A172 (cell line): ENCODE measurements at places on chromosomes 3 and 15. TPM values are rescaled to one million over a fixed set of nuclear protein-coding genes. Genes with fewer than 3 reads are reported as not detected.

GRCh38 chr3:46524832-46525231, 27.1 kb downstream of the RTP3 start:
- DNase-seq, result no peak

Gene IFT122
- 21.5 and 22.3 TPM in 2 replicates for total RNA-seq

- no peak for DNase-seq
Observed at GRCh38 chr15:40889112-40889511, 5.1 kb upstream of the VPS18 start.

Gene GOLGA6L26
- total RNA-seq, result not detected in 2 replicates

Gene CRABP1
- not detected in 2 replicates for total RNA-seq

- DNase-seq, result no peak
Observed at GRCh38 chr3:21398461-21398860, 352.5 kb downstream of the ZNF385D start.

DNA sequence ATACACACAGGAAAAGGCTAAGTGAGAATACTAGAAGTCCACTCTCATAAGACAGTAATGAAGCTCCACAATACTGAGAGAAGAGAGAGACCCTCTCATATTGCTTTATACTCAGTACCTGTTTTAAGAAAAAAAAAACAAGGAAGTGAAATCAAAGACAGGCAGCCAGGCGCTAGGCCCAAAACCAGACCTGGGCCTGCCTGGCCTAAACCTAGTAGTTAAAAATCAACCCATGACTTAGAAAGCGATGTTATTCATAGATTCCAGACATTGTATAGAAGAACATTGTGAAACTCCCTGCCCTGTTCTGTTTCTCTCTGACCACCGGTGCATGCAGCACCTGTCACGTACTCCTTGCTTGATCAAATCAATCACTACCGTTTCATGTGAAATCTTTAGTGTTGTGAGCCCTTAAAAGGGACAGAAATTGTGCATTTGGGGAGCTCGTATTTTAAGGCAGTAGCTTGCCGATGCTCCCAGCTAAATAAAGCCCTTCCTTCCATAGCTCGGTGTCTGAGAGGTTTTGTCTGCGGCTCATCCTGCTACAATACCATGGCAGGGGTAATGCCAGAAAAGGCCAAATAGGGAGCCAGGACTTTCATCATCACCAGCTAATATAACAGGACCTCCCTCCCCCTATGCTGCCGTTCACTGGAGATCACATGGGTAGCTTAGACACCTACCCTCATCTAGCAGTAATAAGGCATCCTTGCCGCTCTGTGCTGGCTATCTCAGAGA, 1294.1 kb downstream of the NSUN3 start:
- no peak for DNase-seq

DNA sequence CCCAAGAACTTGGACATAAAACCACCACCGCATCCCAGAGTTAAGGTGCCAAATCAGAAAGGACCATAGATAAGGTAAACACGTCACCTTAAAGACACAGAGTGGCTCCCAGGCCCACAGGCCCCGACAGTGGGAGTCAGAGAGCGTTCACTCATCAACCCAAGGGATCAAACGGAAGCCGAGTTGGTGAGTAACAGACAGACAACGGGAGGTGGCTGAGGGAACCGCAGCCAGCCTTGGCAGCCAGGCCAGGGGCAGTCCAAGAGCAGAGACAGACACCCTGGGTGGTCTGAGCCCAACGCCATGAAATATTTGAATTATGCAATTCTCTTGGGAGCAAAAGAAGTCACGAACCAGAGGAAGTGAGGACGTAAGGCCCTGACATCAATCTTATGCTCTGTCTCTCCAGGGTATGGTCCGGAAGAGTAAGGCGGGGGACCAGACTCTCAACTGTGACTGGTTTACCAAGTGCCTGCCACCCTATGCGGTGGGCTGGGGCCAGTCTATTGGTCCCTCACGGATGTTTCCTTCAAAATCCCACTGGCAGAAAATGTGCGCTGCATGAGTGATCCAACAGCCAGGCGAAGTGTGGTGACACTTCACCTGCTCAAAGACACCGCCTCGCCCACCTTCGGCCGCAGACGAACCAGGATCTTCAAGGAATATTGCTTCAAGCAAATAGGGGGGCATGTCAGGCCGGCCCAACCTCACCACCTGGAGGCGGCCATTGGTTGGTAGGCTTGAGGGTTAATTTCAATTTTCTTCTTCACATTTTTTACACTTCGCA, 34.3 kb downstream of the TMEM44 start:
- DNase-seq, result peak; percentile 98

DNA sequence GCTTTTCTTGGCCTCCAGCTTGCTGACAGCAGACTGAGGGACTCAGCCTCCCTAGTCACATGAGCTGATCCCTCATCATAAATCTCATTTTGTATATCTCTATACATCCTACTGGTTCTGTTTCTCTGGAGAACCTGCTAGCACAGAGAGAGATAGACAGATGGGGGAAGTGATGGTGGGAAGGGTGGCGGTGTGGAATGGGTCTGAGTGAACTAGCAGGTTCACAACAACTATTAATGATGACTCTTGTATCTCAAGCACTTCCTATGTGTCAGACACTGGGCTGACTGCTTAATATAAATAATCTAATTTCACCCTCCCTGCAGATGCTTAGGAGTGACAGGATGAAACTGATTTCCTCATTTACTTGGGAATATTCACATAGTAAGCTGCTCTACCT, 106.9 kb upstream of the TLE3 start:
- no peak for DNase-seq

Gene SAXO2
- 1.1 and 2.5 TPM in 2 replicates for total RNA-seq

DNA sequence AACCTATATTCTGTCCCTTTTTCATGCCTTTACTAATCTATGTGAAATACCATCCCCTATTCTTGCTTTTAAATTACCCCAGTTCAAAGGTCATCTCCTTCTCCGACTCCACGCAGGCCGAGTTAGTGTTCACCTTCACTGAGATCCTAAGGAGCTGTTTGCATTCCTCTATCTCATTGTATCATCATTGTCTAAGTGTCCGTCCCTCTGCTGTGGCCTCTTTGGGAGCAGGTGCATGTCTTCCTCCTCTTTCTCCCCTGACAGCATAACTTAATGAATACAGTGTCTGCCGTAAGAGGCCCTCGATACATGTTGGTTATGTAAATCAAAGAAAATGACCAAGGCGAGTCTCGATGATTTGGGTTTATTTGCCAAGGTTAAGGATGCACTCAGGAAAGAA, 4.9 kb upstream of the PPP1R2 start:
- no peak for DNase-seq

DNA sequence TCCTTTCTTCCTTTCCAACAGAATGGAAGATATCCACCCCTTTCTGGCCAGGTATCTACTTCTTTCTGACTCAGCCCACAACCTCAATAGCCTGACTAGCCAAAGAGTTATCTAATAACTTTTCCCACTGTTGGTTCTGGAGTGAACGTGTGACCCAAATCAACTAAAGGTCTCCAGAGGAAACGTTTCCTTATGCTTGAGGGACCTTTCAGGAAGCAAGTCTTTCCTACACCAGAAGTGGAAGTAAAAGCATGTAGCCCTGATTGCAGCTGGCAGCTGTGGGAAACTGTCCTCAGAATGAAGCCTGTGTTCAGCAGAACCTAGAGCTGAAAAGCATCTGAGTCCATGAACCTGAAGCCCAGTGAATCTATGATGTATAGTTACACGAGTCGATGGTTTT, 34.7 kb upstream of the PHLDB2 start:
- no peak for DNase-seq

GRCh38 chr15:29874977-29875376, 52.7 kb upstream of the TJP1 start:
- DNase-seq, result no peak

GRCh38 chr3:142450189-142450588, 2.4 kb upstream of the XRN1 start:
- no peak for DNase-seq
